Activated T-cell treated with anti-CD3 and anti-CD28 coated beads, Interleukin-2, amount 50 U/mL, for 24 hours (primary cell): ENCODE measurements at places on chromosomes 7 and 10.

DNA sequence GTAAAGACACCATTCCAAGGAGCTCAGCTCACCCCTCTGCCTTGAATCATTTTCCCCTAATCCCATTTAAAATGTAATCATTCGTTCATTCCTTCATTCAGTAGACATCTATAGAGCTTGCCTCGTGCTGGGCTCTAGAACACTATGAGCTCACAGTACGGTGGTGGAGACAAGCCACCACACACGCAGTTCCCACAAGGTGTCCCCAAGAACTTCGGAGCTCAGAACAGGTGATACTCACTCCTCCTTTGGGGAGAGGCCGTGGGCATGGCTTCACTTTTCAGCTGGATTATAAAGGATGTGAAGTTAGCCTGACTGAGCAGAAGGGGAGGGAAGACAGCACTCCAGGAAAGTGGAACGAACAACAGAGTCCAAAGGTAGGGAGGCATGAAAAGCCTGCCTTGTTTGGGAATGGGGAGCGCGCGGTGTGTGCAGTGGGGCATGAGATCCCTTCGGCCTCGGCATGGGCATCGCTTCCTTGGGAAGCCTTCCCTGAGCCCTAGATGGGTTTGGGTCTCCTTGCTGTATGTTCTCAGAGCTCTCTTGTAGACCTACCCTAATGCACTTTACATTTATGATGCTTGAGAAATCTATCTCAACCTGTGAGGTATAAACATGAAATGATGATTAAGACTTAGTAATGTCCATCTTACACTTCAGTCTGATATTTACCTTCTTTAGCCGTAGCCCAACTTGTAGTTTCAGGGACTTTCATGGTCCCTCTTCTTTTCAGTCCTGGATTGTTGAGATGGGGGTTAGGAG is 809 bp upstream of the OGA start:
- peaks cover 38% of the 10 kb centered on the region for H3K36me3 ChIP-seq
- no peak for DNase-seq
- H3K27me3 ChIP-seq, result no peaks in the 10 kb centered on the region
- H3K4me3 ChIP-seq, result peak overlapping the region; percentile 94
- peaks cover 44% of the 10 kb centered on the region for H3K4me1 ChIP-seq

GRCh38 chr7:144812379-144813283 is 23.2 kb downstream of the TPK1 start:
- H3K4me1 ChIP-seq, result peaks cover 63% of the 10 kb centered on the region
- H3K4me3 ChIP-seq, result peak overlapping the region; percentile 70
- no peak for DNase-seq
- H3K27me3 ChIP-seq, result no peaks in the 10 kb centered on the region
- H3K27ac ChIP-seq, result peak overlapping the region; percentile 95

GRCh38 chr7:2326951-2327350 is 12.7 kb upstream of the SNX8 start:
- H3K27ac ChIP-seq, result no peak overlapping the region
- no peak overlapping the region for H3K4me3 ChIP-seq
- no peaks in the 10 kb centered on the region for H3K4me1 ChIP-seq

GRCh38 chr10:101848408-101848807 is 4.8 kb upstream of the KCNIP2 start:
- peaks cover 8% of the 10 kb centered on the region for H3K4me1 ChIP-seq
- H3K36me3 ChIP-seq, result peaks cover 37% of the 10 kb centered on the region
- H3K27me3 ChIP-seq, result peaks cover 6% of the 10 kb centered on the region
- H3K4me3 ChIP-seq, result no peak overlapping the region
- DNase-seq, result no peak

DNA sequence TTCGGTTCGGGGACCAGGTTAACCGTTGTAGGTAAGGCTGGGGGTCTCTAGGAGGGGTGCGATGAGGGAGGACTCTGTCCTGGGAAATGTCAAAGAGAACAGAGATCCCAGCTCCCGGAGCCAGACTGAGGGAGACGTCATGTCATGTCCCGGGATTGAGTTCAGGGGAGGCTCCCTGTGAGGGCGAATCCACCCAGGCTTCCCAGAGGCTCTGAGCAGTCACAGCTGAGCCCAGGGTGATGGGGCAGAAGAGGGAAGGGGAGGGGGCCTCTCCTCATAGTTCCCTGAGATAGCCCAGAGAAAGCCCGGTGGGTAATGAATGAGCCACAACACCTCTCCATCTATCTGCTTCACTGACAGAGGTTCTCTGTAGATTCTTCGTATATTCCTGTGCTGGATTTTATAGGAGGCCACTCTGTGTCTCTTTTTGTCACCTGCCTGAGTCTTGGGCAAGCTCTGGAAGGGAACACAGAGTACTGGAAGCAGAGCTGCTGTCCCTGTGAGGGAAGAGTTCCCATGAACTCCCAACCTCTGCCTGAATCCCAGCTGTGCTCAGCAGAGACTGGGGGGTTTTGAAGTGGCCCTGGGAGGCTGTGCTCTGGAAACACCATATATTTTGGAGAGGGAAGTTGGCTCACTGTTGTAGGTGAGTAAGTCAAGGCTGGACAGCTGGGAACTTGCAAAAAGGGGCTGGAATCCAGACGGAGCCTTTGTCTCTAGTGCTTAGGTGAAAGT is 16.4 kb downstream of the PRSS2 start:
- H3K27ac ChIP-seq, result peak overlapping the region; percentile 96
- peaks cover 54% of the 10 kb centered on the region for H3K36me3 ChIP-seq
- no peaks in the 10 kb centered on the region for H3K27me3 ChIP-seq
- DNase-seq, result peak; percentile 41
- peaks cover 25% of the 10 kb centered on the region for H3K4me1 ChIP-seq

DNA sequence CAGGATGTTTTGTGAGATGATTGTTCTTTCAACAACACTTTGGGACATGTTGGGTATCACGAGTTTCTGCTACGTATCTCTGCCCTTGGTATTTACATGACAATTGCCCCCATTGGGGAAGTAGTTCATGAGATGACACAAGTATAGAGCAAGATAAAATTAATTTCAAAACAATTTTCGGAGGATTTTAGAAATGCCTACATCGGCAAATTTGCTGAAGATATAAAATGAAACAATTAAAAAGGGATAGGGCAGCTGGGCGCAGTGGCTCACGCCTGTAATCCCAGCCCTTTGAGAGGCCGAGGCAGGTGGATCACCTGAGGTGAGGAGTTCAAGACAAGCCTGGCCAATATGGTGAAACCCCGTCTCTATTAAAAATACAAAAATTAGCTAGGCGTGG is 371.7 kb downstream of the INHBA start:
- DNase-seq, result no peak
- no peaks in the 10 kb centered on the region for H3K27me3 ChIP-seq
- no peaks in the 10 kb centered on the region for H3K36me3 ChIP-seq

DNA sequence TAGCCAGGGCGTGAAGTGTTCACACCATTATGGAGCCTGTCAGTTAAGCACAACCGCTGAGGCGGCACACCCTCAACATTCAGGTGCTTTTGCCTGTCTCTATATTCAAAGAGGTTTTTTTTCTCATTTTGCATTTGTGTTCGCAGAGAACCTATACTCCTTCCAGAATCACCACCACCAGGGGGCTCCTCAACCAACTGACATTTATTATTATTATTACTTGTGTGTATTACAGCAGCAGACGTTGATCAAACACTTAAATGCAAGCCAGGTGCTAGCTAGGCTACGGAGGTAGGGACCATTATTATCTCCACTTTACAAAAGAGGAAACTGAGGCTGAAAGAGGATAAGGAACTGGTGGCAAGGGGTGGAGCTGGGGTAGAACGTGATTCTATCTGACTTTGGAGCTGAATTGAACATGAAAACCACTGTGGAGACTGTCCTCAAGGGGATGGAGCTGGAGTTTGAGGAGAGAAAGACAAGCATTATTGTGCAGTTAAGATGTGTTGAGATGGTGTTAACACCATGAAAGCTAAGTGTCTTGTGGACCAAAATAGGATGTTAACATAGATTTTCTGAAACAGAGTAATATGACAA is 133.8 kb upstream of the PLXNA4 start:
- no peaks in the 10 kb centered on the region for H3K36me3 ChIP-seq
- DNase-seq, result no peak
- no peaks in the 10 kb centered on the region for H3K27me3 ChIP-seq
- H3K4me1 ChIP-seq, result peaks cover 2% of the 10 kb centered on the region
